ENCODE measurements at places on chromosomes 1 and 21.

GRCh38 chr21:33783187-33783979 lies 132.2 kb downstream of the ATP5PO start:
- no peak for DNase-seq

- DNase-seq = peak; percentile 91
These were observed 59.8 kb upstream of the ACOT11 start for GRCh38 chr1:54488065-54488750.

- DNase-seq = no peak
These were observed 360.2 kb downstream of the DISC1 start for GRCh38 chr1:231986631-231987336.

GRCh38 chr1:24751833-24752232 lies 6.6 kb downstream of the CLIC4 start:
- no peak for DNase-seq

GRCh38 chr1:116418091-116418830 lies 45.2 kb downstream of the ATP1A1 start:
- peak; percentile 81 for DNase-seq

GRCh38 chr1:65979136-65980044 lies 186.7 kb downstream of the PDE4B start:
- DNase-seq = no peak

- no peak for DNase-seq
These were observed 10.9 kb downstream of the PCSK9 start for GRCh38 chr1:55050283-55050682.

GRCh38 chr21:42781971-42782722 lies 97.2 kb downstream of the WDR4 start:
- DNase-seq = no peak
